Activated CD8-positive, alpha-beta memory T cell treated with anti-CD3 and anti-CD28 coated beads, Interleukin-2, amount 10 ng/mL, durations not matched to agents 7 days and 5 days (primary cell): ENCODE measurements at places on chromosomes 1 and 21. TPM values are rescaled to one million over a fixed set of nuclear protein-coding genes. Genes with fewer than 3 reads are reported as not detected.

GRCh38 chr1:21099034-21099868, 77.4 kb downstream of the EIF4G3 start:
- no peak overlapping the region for H3K27ac ChIP-seq
- DNase-seq, result no peak
- H3K4me1 ChIP-seq, result peaks cover 6% of the 10 kb centered on the region
- H3K27me3 ChIP-seq, result no peaks in the 10 kb centered on the region

DNA sequence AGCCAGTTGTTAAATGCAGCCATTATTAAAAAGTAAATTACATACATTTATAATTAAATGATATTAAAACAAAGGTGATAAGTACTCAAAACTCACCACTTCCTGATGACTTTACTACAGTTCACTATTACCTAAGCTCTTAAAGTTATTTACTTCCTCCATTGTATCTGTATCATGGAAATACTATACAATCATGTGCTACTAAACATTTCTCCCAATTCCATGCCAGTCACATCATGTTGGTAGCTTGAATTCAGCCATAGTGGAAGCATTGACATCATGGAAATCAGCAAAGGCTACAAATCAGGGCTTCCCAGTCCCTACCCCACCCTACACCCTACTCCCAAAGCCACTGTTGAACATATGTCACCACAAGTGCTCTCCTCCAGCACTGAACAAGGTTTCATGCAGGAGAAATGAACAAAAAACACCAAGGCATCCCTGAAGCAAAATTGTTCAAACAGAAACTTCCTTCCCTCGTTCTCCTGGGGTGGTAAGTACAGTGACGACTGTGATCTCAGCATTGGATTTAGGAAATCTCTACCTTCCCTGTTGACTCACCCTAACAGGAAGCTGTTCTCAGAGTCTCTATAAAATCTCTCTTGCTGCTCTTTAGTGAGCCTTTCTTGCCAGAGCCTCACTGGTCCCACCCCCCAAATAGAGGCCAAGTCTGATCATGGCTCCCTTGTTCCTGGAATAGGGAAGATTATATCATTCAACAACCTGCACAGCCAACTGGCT, 12.7 kb downstream of the VSIG8 start:
- H3K36me3 ChIP-seq, result no peaks in the 10 kb centered on the region
- H3K4me1 ChIP-seq, result peaks cover 6% of the 10 kb centered on the region
- no peak overlapping the region for H3K27ac ChIP-seq
- DNase-seq, result no peak
- no peak overlapping the region for H3K4me3 ChIP-seq
- peaks cover 14% of the 10 kb centered on the region for H3K27me3 ChIP-seq

DNA sequence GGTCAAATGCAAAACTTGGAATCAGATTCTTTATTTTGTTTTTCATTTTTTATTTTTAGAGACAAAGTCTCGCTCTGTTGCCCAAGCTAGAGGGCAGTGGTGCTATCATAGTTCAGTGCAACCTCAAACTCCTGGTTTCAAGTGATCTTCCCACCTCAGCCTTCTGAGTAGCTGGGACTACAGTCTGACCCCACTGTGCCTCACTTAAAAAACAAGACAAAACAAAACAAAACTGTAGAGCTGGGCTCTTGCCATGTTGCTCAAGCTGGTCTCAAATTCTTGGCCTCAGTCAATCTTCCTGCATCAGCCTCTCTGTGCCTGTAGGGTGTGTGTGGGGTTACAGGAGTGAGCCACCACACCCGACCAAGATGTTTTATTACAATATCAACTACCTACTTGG, 396.0 kb upstream of the USP24 start:
- DNase-seq, result no peak
- H3K36me3 ChIP-seq, result no peaks in the 10 kb centered on the region
- no peak overlapping the region for H3K27ac ChIP-seq
- H3K27me3 ChIP-seq, result no peaks in the 10 kb centered on the region
- no peaks in the 10 kb centered on the region for H3K4me1 ChIP-seq
- H3K4me3 ChIP-seq, result no peak overlapping the region

The AADACL3 gene
- not detected for total RNA-seq

The SRGAP2B gene
- total RNA-seq, result 51.7 TPM

DNA sequence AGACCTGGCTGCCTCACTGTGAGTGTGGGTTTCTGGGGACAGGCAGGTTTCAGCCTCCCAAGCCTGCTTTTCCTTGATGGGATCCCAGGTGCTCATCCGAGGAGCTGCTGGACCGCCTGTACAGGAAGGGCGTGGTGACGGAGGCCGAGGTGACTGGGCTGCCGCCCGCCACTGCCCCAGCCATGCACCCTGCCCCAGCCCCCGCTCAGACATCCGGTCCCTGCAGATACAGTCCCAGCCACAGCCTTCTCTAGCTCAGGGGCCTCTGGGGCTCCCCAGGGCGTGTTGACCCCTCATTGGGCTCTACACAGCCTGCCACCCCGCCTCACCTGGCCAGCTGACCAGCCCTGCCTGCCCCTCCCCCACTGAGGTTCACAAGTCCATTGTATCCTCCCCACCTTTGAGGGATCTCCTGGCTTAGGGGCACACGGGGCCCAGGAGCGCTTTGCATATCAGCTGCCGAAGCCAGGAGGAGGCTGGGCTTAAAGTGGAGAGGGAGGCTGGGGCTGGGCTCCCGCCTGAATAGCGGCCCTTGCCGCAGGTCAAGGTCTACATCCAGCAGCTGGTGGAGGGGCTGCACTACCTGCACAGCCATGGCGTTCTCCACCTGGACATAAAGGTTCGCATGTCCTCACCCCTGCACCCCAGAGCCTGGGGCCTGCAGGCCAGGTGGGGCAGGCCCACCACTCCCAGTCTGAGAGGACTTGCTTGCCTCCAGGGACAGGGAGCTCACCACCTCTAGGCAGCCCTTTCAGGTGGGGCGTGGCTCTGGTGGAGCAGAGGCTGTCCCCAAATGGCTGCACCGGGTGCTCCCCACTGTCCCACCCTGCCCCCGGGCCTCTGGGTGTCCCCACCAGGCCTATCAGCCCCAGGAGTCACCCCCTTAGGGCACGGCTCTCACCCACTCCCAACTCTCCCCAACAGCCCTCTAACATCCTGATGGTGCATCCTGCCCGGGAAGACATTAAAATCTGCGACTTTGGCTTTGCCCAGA, 38.5 kb downstream of the TRIM11 start:
- H3K27me3 ChIP-seq, result no peaks in the 10 kb centered on the region
- no peak overlapping the region for H3K4me3 ChIP-seq
- no peak for DNase-seq

The B3GALT5 gene
- not detected for total RNA-seq

The OR2G6 gene
- not detected for total RNA-seq

The LRRIQ3 gene
- total RNA-seq, result 1.6 TPM

DNA sequence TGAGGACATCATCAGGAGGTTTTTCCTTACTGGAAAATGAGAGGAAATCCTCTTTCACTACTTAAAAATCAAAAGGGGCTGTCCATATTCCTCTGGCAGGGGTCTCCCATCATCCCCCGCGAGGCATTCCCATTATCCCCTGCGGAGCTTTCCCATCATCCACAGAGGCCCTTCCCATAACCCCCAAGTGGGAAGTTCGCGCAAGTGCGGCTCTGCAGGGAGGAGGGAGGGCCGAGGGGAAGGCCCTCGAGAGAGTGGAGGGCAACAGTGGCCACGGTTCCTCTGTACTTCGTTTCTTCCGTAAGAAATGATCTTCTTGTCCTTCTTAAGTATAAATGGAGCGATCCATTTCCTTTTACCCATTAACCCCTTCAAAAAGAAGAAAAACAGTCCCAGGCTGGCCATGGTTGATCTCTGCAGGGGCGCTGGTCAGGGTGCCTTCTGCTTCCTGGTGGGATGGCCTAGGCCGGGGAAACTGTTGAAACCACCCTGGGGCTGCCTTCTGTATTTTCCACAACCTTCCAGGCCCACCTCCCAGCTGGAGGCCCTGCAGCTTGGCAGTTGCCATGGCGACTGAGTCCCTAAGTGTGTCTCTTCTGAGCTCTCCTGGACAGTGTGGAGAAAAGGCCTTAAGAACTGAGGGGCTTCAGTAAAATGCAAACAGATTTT, 3.6 kb upstream of the RSPH1 start:
- no peak overlapping the region for H3K27ac ChIP-seq
- no peaks in the 10 kb centered on the region for H3K36me3 ChIP-seq
- H3K4me1 ChIP-seq, result peaks cover 27% of the 10 kb centered on the region
- peak; percentile 28 for DNase-seq
- no peak overlapping the region for H3K4me3 ChIP-seq

DNA sequence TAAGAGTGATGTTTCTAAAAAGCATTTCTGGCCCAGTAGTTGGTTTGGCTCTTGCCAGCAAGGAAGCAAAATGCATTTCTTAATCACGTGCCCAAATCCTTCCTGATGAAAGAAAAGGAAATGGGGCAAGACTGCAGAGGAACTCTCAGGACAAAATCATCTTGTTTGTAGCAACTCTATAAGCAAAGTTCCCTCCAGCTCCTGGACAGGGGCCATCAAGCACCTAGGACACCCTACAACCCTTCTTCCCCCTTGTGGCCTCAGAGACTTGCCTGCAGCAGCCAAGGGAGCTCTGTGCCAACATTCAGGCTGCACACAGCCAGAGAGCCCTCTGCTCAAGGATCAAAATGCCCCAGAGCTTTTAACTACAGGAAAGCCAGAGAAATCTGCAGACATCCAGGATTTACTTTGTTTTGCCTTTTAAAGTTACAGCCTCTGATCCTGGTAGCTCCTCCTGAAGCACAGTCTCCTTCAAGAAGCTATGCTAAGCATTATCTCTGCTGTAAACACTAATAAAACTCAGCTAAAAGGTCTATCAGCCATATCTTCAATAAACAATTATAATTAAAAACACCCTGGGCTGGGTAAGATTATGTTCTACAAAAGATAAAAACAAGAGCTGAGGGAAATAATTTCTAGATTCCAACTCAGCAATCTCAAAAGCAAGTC, 105.0 kb downstream of the KIAA0319L start:
- H3K27me3 ChIP-seq, result no peaks in the 10 kb centered on the region
- peaks cover 17% of the 10 kb centered on the region for H3K4me1 ChIP-seq
- no peak overlapping the region for H3K27ac ChIP-seq

The OLFML2B gene
- not detected for total RNA-seq

DNA sequence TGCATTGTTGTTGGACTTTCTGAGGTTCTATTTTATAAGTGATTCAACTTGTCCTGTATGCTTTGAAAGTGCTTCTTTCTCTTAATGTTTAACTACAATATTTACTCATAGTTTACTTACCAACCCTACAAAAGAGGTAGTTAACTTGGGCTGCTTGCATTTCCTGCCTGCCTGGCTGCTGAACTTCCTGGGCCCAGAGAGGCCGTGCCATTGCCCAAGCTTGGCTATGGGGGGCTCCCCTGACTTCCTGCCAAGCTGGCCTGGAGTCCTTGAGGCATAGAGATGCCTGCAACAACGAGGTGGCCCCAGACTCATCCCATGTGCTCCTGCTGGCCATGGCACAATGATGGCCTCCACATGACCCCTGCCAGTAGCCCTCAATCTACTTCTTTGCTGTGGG, 361.6 kb upstream of the PLD5 start:
- no peaks in the 10 kb centered on the region for H3K27me3 ChIP-seq
- H3K4me1 ChIP-seq, result no peaks in the 10 kb centered on the region
- DNase-seq, result no peak
- H3K27ac ChIP-seq, result no peak overlapping the region
- H3K4me3 ChIP-seq, result no peak overlapping the region
- H3K36me3 ChIP-seq, result no peaks in the 10 kb centered on the region

DNA sequence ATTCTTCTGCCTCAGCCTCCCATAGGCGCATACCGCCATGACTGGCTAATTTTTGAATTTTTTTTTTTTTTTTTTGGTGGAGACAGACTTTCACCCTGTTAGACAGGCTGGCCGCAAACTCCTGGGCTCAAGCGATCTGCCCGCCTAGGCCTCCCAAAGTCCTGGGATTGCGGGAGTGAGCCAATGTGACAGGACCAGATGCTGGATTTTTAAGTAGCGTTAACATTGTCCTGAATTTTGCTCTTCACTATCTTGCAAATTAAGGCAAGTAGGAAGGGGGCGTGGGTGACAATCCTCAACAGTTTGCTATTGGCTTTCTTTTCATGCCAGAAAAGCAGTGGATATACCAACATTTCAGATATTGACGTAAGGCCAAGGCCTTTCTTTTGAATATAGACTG, 49.7 kb upstream of the TSNAX start:
- H3K4me3 ChIP-seq, result no peak overlapping the region
- H3K27me3 ChIP-seq, result peaks cover 40% of the 10 kb centered on the region
- no peaks in the 10 kb centered on the region for H3K36me3 ChIP-seq
- H3K27ac ChIP-seq, result no peak overlapping the region
- no peaks in the 10 kb centered on the region for H3K4me1 ChIP-seq
- DNase-seq, result no peak

The TMEM69 gene
- 24.0 TPM for total RNA-seq

DNA sequence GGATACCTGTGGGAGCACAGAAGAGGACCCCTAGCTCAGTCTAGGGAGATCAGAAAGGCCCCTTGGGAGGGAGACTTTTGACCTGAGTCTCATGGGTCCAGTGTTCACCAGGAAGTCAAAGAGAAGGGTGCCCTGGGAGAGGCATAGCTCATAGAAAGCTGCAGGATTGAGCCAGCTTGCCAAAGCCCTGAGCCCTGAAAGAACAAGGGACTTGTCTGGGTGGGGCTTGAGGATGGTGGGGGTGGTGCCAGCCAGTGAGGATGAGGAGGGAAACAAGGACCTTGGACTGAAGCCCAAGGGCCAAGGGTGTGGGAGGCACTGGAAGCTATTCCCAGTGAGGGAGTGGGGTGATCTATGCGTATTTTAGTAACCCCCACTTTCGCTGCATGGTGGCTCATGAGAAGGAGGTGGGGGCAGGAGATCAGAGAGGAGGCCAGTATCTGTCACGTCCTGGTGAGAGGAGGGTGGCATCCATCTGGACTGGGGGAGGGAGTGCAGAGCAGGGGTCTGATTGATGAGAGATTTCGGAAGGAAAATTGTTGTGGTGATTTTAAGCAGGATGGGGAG, 28.4 kb downstream of the DMBX1 start:
- H3K4me1 ChIP-seq, result peaks cover 25% of the 10 kb centered on the region
- DNase-seq, result no peak
- H3K36me3 ChIP-seq, result no peaks in the 10 kb centered on the region
- no peak overlapping the region for H3K4me3 ChIP-seq

GRCh38 chr1:202663131-202663530, 47.1 kb downstream of the SYT2 start:
- H3K27ac ChIP-seq, result no peak overlapping the region
- DNase-seq, result no peak
- H3K4me3 ChIP-seq, result no peak overlapping the region
- H3K4me1 ChIP-seq, result peaks cover 8% of the 10 kb centered on the region
- peaks cover 30% of the 10 kb centered on the region for H3K27me3 ChIP-seq
- no peaks in the 10 kb centered on the region for H3K36me3 ChIP-seq

GRCh38 chr1:243628476-243628907, 221.6 kb downstream of the AKT3 start:
- H3K4me3 ChIP-seq, result no peak overlapping the region
- DNase-seq, result no peak
- no peak overlapping the region for H3K27ac ChIP-seq
- H3K4me1 ChIP-seq, result no peaks in the 10 kb centered on the region
